Foreskin fibroblast (primary cell): ENCODE measurements at places on chromosomes 6 and 20.

DNA sequence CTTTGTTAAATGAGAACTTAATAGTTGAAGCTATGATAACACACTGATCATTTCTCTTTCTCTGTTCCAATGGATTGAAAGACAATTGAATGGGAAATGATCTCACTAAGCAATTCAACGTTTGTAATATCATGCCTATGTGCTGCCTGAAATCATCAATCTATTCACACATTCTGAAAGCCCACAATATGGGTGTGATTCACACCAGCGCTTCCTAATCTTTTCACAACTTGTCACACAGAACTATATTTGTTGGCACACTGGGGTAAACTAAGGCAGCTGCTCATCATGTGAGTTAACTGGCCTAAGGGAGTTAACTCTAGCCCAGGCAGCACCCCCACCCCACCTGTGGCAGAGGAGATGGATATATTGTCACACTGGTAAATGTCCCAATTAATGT lies 37.1 kb upstream of the UTRN start:
- DNase-seq = no peak

DNA sequence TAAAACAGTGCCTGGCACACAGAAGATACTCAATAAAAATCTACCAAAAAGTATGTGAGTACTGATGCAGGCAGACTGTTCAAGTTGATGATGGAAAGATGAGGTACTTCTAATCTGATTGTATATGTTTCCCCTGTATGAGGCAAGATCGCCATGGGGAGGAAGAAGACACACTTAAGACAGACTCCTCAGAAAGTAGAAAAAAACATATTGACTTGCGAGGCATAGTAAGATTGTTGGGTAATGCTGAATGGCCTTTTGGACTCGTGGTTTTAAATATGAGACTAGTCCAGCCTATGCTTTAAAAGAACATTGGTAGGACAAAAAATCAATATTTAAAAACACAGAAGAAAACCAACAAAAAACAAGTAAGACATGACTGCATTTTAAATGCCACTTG lies 72.6 kb downstream of the SHPRH start:
- peak; percentile 26 for DNase-seq

GRCh38 chr6:133093956-133094355 lies 147.2 kb upstream of the EYA4 start:
- DNase-seq = no peak

GRCh38 chr6:125932451-125932795 lies 24.1 kb upstream of the HINT3 start:
- no peak for DNase-seq

DNA sequence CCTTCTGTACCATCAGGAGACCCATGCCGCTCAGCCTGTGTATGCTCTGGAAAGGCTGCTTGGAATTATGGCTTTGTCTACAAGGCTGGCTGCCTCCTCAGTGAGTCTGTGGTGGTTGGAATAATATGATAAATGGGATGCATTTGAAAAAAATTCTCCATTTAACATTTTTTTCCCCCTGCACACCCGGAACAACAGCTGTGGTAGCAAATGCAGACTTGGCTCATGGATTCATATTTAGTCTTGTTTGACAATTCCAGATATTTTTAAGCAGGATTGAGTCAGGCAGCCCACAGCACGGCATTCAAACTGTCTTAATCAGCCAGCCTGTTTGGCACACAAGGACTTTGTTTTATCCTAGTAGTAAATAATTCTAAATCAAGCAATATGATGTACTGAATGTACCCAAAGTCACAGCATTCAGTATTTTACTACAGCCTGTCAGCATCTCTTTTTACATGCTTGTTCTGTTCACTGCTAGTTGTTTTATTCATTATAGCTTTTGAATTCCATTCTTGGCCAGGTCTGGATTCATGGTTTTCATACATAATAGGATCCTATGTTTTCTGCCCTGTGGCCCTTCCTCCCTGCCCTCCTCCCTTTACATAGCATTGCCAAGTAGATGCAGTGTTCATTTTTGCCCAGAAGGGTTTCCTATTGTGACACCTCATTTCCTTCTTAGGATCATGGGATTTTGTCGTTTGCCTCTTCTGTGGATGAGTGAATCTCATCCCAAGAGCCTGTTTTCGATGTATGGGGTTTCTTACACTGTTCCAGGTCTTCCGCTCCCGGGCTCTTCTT lies 68.1 kb downstream of the LRRC1 start:
- peak; percentile 45 for DNase-seq

- no peak for DNase-seq
Observed at GRCh38 chr20:2207770-2208097, 88.1 kb upstream of the TGM3 start.

- no peak for DNase-seq
Observed at GRCh38 chr20:11492386-11492785, 425.3 kb upstream of the BTBD3 start.

- no peak for DNase-seq
Observed at GRCh38 chr6:140923048-140923447, 1209.7 kb upstream of the GJE1 start.

DNA sequence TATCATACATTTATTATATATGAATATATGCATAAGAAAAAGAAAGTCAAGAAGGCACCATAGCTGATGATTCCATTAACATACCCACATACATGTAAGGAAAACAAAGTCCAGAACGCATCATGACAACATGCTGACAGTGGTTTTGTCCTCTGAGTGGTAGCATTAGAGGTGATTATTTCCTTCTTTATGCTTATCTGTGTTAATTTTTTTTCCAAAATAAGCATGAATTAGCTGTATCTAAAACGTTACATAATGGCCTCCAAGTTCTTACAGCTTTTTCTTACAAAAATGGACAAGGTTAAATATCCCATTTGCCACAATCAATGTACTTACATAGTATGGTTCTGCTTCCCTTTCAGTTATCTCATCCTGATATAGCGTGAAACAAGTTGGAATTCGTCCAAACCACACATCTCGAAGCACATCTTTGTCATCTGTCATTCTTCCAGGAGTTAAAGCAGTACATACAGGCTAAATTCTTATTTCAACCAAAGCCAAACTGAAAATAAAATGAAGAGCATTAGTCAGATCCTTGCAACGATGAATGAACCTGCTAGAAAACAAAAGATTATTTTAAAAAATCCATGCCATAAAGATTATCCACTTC lies 9.7 kb downstream of the ATG5 start:
- DNase-seq = no peak

DNA sequence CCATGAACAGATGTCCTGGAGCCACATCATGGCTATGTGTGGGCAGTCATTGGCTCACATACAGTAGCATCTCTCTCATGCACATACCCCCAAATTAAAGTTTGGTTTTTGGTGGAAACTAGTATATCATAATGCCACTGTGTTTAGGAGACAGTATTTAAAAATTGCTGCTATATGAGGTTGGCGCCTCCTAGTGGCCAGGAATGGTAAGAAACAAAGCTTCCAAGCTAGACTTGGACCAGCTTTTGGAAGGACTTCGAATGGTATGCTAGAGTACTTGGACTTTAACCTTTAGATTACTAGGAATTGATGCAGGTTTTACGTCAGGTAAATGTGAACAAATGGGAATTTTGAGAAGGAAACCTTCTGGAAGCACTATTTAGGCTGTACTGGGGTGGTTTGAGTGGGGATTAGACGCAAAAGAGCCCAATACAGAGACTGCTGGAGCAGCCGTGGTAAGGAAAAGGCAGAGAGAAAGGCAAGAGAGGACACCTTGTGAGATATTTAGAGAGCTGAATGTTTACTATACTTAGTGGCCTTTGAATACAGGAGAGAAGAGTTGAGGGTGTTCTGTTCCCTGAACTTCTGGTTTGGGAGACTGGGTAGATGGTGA lies 23.8 kb downstream of the PRSS35 start:
- DNase-seq = peak; percentile 39

DNA sequence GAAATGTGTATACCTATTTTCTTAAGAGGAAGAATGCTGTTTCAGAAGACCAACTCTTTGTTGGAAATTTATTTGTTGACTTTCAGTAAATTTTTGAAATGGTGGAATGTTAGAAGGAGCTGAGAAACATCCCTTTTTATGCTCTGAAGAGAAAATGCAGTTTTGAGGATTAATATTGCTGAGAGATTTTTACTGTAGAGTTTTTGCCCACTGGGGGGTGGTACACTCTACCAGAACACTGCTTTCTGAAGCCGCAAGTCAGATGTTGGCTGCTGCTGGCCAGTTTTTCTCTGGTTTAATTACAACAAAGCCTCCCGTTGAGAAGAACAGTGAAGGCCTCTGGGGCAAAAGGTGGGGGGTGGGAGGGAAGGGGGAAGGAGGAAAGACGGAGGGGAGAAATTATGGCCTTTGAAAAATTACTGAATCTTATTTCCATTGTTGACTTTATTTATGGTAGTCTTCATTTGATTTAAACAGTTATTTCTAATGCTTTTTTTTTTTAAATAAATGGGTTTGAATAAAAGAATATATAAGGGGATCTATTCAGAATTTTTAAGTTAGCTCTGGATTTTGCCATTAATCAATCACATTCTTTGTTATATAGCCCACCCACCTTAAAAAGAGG lies 3.0 kb downstream of the FLRT3 start:
- peak; percentile 81 for DNase-seq

- no peak for DNase-seq
Observed at GRCh38 chr6:94487371-94487770, 1068.0 kb upstream of the EPHA7 start.

- no peak for DNase-seq
Observed at GRCh38 chr6:31697555-31697954, 5.6 kb downstream of the ABHD16A start.

GRCh38 chr20:9011121-9011520 lies 57.8 kb upstream of the PLCB4 start:
- DNase-seq = no peak

GRCh38 chr20:61690993-61691838 lies 374.5 kb downstream of the TAF4 start:
- DNase-seq = no peak

GRCh38 chr20:54065601-54066038 lies 4.8 kb downstream of the BCAS1 start:
- DNase-seq = no peak

GRCh38 chr6:5167501-5167900 lies 82.4 kb downstream of the PPP1R3G start:
- peak; percentile 23 for DNase-seq

GRCh38 chr20:16556301-16556700 lies 16.9 kb downstream of the KIF16B start:
- peak; percentile 82 for DNase-seq

- DNase-seq = no peak
Observed at GRCh38 chr20:19729672-19730071, 28.4 kb upstream of the RIN2 start.

- DNase-seq = no peak
Observed at GRCh38 chr20:24745206-24745605, 203.9 kb upstream of the CST7 start.

DNA sequence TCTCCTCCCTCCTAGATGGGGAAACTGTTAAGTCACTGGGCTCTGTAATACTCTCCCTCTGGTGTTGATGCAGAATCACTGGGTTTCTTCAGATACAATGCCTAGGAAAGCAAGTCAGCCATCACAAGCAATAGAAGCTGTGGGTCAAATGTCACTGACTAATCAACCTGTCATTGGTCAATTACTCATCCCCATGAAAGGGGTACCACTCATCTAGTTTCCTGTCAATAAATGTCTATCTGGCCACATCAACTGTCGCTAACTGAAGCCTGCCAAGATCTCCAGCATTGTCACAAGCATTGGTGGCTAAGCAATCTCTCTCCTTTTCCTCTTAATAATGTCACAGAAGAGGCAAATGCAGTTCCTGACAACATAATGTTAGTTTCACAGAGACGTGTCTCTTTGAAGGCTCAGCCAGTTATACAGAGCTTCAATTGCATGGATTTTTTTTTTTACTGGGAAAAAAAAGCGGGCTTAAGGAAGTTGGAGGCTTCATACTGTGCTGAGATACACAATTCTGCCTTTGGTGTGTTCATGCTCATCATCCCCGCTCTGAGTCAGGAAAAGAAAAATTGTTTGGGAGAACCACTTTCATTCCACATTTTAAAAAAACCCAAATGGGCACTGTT lies 355.9 kb downstream of the BTBD9 start:
- peak; percentile 84 for DNase-seq

DNA sequence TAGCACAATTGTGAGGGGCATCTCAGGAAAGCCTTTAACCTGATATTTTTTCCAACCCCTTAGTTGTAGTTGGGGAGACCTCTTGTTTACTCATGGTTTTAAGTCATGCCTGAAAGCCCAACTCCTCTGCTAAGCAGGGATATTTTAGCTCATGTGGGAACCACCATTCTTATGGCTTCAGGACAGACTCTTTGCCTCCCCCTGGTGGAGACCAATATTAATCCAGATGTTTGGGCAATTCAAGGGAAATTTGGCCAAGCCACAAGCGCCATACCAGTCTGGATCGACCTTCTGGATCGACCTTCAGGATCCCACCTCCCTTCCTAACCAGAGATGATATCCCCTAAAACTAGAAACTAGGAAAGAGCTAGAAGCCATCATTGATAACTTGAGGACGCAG lies 211.2 kb downstream of the C6orf118 start:
- DNase-seq = no peak

GRCh38 chr6:45895569-45895968 lies 120.1 kb downstream of the CLIC5 start:
- no peak for DNase-seq

GRCh38 chr6:131966443-131966842 lies 15.3 kb upstream of the CCN2 start:
- peak; percentile 68 for DNase-seq

GRCh38 chr6:35443341-35444030 lies 8.7 kb upstream of the FANCE start:
- DNase-seq = no peak

GRCh38 chr6:75114806-75115205 lies 91.0 kb downstream of the COL12A1 start:
- DNase-seq = no peak

DNA sequence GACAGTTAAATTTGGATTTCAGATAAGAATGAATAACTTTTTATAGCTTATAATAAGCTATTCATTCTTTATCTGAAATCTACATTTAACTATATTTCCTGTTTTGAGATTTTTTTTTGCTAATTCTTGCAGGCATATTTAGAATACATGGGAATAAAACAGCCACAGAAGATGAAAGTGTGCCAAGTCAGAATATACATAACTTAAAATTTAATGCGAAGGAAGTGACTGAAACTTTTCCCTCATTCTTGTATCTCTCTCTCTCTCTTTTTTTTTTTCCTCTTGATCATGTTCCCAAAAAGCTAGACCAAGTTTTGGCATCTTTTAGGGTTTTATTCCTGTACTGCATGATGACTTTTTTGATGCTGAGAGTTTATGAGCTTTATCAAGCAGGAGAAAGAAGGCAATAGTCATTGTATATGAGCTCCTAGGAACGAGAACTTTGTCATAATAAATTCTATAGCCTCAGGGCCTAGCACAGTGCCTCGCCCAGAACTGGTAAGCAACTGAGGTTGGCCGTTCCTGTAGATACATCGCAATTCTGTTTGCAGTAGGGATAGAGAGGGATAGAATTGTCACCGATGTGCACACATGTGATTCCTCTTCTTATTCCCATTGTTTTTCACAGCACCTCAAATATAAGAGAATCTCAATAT lies 205.2 kb downstream of the MYLK4 start:
- no peak for DNase-seq

DNA sequence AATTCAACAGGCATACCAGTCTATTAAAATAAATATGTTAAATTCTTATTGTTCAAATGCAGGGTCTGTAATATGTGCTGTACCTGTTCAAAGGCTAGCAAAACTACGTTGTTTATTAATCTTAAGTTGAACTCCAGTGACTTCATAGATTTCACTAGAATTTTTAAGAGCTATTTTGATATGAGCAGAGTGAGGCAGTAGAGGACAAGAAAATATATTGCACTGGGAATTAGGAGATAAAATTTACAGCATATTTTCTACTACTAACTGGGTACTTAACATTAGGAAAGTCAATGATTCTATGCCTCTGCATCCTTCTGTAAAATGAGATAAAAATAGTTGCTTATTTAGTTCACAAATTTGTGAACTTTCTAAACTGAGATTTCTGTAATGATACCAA lies 162.2 kb upstream of the BMP5 start:
- DNase-seq = no peak
